Activated naive CD4-positive, alpha-beta T cell treated with anti-CD3 and anti-CD28 coated beads, Interleukin-2, amount 10 ng/mL, durations not matched to agents 7 days and 5 days (primary cell): ENCODE measurements at places on chromosomes 12 and 14.
A peak's percentile ranks its signal among the peaks of the same experiment; 100 is the strongest.

- peak; percentile 56 for DNase-seq
Measured at GRCh38 chr14:50082308-50082742, 34.0 kb downstream of the VCPKMT start.

DNA sequence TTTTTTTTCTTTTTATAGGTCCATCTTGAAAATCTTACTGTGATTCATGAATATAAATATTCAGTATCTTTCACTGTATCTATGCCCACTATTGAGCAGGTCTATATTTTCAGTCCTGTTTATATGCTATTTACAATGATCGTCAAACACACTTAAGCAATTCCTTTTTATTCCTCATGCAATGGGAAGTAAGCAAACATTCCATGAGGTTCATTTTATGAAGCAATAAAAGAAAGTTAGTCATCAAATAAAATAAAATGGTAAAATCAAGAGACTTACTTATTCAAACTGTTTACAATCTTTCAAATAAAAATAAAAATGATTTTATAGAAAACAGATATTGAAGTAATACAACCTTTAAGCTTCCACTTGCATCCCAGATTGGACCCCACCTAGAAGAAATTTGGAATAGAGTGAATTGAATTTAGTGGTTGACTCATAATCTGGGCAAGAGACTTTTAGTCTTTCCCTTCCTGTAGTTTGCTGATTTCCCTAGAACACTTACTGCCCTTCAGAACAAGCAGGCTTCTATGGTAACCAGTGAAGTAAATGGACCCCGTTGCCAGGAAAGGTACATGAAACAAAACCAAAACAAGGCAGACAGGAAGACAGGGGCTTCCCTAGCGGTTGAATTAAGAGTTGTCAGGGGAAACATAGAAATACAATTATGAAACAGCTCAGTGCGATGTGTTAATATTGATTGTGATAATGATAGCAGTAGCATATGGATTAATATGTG lies 241.0 kb upstream of the ATP2B1 start:
- DNase-seq: peak; percentile 43

GRCh38 chr12:19841451-19841850 lies 402.2 kb downstream of the AEBP2 start:
- no peak for DNase-seq

DNA sequence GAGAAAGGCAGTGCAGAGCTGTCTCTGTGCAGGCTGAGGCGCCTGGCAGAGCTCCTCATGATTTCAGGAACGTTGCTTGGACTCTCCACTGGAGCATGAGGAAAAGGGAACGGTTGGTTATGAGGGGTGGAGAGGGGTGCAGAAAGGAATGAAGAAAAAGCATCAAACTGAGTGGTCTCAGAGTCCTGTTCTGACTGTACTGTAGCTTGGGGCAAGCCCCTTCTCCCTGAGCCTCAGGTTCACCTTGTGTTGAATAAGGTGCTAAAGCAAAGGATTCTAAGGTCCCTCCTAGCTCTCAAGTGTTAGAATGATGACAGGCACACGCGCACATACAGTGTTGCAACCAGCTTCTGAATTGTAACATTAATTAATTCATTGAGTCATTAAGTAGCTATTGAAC lies 125.2 kb upstream of the PARP11 start:
- DNase-seq: no peak

- DNase-seq: no peak
Measured at GRCh38 chr14:58954052-58954451, 234.4 kb upstream of the DAAM1 start.

- no peak for DNase-seq
Measured at GRCh38 chr12:80195074-80195726, 95.9 kb downstream of the OTOGL start.

GRCh38 chr14:59727073-59727661 lies 143.4 kb downstream of the RTN1 start:
- DNase-seq: no peak

- no peak for DNase-seq
Measured at GRCh38 chr12:63301311-63301710, 150.3 kb upstream of the AVPR1A start.

GRCh38 chr12:78835493-78835892 lies 29.1 kb upstream of the SYT1 start:
- DNase-seq: no peak

- DNase-seq: no peak
Measured at GRCh38 chr14:60650373-60650961, 1.2 kb upstream of the SIX1 start.

GRCh38 chr12:1523046-1523445 lies 71.3 kb downstream of the FBXL14 start:
- no peak for DNase-seq

DNA sequence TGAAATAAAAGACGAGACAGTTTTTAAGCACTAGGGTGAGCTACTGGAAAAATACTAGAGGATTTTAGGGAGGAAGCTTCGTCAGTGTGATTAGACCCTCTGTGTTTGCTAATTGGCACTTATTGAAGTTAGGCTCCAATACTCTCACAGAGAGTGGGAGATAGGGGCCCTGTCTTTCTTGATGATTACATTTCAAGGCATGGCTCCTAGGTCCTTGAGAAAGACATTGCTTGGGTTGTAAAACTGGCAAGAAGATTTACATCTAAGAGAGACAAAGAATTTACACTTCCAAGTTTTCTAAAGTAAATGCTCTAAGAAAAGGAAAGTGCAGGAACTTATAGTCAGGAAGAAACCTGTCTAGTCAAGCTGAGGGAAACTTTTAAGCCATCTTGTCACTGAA lies 183.2 kb downstream of the C12orf50 start:
- DNase-seq: no peak

DNA sequence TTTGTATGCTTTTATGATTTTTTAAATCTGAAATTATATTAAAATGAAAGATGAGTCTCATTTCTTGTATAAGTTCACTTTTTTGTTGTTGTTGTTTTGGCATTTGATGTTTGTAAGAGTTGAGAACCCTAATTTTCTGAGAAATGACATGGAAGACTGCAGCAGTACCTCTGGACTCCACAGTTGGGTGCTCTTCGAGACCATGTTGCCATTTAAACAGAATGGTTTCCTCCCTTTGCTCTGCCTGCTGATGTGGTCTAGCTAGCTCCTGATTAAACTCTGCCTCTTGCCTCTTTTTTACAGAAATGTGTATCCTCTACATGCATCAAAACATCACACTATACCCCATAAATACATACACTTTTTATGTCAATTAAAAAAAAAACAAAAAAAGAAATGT lies 5.8 kb upstream of the LTA4H start:
- no peak for DNase-seq

DNA sequence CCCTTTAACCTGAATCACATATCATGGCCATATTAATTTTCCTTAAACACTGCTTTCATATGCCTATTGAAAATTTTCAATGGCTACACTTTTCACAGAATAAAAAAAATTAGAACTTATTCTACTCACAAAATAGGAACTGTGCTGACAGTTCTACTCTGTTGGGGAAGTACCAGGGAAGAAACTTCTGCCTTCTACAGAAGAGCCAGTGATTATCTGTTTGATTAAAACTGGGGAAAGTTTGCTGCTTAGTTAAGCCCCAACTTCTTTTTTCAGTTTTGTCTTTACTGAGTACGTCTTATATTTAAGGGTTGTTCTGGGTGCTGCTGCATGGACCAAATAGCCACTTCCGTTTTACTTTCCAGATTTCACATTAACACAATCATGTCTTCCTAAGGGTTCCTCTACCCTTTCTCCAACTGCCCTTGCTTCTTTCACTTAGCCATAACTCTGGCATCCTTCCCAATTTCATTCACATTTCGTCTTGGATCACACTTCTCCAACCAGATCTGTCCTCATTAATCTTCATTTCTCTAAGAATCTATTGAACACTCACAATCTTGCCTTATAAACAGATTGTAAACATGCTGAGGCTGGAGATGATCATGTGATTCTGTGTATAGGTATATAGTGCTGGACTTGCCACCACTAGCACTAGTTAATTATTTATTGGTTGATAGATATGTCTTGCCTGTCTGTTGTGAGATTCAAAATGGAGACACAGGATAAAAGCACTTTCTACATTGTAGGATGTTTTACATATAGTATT lies 1.9 kb upstream of the SEL1L start:
- DNase-seq: no peak

DNA sequence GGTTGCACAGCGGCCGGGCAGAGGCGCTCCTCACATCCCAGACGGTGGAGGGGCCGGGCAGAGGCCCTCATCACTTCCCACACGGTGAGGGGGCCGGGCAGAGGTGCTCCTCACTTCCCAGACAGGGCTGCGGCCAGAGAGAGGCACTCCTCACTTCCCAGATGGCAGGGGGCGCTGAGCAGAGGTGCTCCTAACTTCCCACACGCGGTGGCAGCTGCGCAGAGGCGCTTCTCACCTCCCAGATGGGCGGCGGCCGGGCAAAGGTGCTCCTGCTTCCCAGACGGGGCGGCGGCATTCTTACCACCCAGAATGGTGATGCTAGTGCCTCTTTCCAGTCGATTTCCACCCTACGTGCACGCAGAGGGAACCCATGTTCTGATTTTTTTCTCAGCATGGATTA lies 304.4 kb downstream of the RGS6 start:
- no peak for DNase-seq

- no peak for DNase-seq
Measured at GRCh38 chr12:85179680-85180270, 100.2 kb upstream of the ALX1 start.

- DNase-seq: no peak
Measured at GRCh38 chr14:95250936-95251335, 68.8 kb downstream of the CLMN start.

- DNase-seq: no peak
Measured at GRCh38 chr12:49692851-49693250, 14.4 kb downstream of the FMNL3 start.

DNA sequence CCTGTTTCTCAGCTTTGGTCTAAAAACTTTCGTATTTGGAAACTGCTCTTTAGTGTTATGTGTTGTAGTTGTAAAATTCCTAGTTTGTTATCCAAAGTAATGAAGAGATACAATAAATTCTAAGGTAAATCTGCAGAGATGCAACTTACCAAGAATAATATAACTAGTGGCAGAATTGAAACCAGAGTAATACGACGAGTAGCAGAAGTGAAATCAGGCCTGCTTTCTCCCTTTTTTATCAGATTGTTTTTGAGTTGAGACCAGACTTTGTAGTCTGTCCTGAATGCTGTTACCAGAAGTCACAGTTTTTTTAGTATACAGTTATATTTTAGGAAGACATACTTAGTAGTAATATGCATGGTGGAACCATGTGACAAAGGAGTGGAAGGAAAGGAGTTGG lies 12.5 kb downstream of the PAPOLA start:
- DNase-seq: no peak

- DNase-seq: no peak
Measured at GRCh38 chr14:54877015-54877702, 25.5 kb downstream of the GCH1 start.

GRCh38 chr12:105698075-105698474 lies 367.6 kb downstream of the C12orf75 start:
- no peak for DNase-seq

DNA sequence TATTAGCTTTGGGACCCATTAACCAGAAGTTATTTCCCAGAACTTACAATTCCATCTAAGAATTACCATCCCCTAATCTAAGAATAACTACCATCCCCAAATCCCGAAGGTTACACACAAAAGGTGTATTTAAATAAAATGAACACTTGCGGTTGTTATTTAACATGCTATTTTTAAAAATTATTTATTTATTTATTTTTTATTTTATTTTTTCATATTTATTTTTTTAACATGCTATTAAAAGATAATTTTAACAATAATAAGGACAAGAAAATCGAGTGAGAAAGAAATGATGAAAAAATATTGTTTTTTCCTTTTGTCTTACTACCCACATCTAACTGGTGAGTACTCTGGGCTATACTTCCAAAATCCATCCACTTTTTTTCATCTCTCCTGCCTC lies 6.3 kb downstream of the FBXO33 start:
- DNase-seq: no peak

DNA sequence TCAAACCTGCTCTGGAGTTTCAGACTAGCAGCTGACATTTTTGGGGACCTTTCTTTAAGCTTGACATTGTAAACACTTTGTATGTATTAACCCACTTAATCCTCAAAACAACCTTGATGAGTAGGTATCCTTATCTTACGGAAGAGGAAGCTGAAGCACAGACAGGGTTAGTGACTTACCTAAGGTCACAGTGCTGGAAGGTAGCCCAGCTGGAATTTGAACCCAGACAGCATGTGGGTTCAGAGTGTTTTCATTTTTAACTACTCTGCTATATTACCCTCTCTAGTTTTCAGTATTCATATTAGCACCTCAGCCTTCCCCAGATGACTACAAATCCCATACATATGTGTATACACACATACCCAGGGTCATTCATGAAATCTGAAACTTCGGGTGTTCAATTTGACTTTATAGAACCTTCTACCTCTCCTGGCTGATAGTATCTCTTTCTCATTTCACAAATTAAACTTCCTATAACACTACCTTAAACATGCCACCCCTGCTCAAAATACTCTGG lies 13.9 kb downstream of the LPCAT3 start:
- no peak for DNase-seq

GRCh38 chr12:12449533-12450025 lies 92.7 kb downstream of the BORCS5 start:
- no peak for DNase-seq

GRCh38 chr12:9792961-9793617 lies 32.4 kb upstream of the CD69 start:
- no peak for DNase-seq
